CD4-positive, alpha-beta T cell treated with Interleukin-6 at 100 ng/mL for 8 hours (primary cell): ENCODE measurements at places on chromosomes 6 and 20.
A peak's percentile ranks its signal among the peaks of the same experiment; 100 is the strongest.

- no peak for DNase-seq
Observed at GRCh38 chr6:8624665-8625064, 189.3 kb upstream of the SLC35B3 start.

- no peak for DNase-seq
Observed at GRCh38 chr20:31718952-31719643, 3.6 kb downstream of the BCL2L1 start.

- DNase-seq: no peak
Observed at GRCh38 chr6:72286911-72287311, 335.0 kb upstream of the KCNQ5 start.

GRCh38 chr6:160103825-160104100, 17.9 kb upstream of the SLC22A1 start:
- DNase-seq: no peak

DNA sequence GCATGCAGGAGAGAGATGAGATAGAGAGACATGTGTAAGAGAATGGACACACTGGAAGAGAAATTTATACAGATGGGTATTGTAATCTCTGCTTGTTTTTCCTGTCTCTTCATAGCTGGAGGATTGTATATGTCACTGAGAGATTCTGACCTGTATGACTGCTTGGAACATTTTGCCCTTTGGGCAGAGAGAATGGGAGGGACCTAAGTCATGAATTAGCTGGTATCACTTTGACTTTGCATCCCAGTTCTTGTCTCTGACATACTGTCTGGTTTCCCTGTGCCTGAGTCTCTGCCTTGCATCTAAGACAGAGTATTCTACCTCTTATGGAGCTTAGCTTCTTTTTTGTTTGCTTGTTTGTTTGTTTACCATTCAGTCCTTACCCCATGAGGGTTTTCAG, 37.0 kb upstream of the ASCC3 start:
- no peak for DNase-seq

DNA sequence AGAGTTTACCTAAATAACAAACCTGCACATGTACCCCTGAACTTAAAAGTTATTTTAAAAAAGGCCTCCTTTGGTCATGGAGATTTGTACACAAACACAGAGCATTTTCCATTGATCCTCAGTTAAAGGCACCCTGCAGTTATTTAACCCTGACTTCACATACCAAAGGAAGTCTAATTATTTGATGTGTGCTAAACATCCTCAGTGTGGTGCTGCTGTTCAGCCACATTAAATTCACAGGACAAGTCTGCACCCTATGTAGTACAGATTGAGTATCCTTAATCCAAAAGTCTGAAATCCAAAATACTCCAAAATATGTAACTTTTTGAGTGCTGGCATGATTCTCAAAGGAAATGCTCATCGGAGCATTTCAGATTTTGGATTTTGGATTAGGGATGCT, 21.4 kb downstream of the KCNQ5 start:
- DNase-seq: no peak

- peak; percentile 74 for DNase-seq
Observed at GRCh38 chr6:155418017-155418761, 37.5 kb downstream of the NOX3 start.
